NCI-H187 treated with DMSO at 0.1 percent for 48 hours (cell line): ENCODE measurements at places on chromosomes 16 and 17.

- DNase-seq: no peak
Measured at GRCh38 chr16:30875871-30876801, 17.7 kb downstream of the BCL7C start.

DNA sequence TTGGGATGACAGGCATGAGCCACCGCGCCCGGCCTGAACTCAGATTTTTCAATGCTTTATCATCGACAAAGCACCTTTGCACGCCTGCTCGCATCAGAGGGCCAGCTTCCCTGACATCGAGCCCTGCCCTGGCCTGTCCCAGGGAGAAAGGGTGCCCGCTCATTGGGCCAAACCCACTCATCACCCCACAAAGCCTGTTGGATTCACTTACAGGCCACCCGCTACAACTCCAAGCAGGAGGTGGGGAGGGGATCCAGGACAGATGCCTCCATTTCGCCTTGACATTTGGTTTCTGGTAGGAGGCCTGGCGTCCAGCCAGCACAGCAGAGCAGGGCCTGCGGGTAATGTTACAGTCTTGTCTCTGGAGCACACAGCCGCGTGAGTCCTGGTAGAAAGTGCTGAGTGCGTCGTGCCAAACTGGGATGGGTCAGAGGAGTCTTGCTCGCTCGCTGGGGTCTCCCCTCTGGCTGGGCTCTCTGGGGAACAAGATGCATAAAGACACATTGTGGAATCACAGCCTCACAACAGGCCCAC is 19.8 kb downstream of the SMTNL2 start:
- DNase-seq: no peak

DNA sequence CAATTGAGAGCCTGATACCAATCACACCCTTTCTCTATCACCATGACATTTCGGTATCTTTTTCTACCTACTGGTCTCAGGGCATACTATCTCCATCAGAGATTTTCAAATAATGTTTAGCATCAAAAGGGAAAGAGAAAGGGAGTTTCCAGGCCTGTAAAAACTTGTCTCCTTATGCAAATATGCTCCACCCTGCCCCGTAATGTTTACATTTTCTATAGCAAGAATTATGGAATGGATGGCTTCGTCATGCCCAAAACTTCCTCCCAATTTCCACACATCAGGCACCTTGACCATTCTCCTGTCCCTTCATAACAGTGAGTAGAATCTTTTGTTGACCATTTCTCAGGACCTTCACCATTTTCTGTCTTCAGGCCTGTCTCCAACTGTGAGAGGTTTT is 30.9 kb upstream of the HLF start:
- DNase-seq: no peak

DNA sequence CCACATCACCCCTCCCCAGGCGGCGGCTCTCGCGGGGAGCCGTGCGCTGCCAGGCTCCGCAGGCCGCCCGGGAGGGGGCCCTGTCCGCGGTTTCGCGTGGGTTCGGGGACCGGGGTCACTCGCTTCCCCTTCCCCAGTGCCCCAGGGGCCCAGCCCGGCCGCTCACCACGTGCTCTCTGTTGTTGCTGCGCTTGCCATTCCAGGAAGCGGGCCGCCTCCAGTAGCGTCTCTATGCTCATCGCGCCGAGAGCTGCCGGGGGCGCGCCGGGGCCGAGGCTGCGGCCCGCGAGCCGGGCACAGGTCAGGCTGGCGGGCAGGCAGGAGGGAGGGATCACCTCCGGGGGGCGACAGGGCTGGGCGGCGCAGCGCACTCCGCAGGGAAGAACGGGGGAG is 390 bp downstream of the MNT start:
- no peak for DNase-seq

GRCh38 chr16:19114359-19115147 is 789 bp downstream of the ITPRIPL2 start:
- DNase-seq: no peak

DNA sequence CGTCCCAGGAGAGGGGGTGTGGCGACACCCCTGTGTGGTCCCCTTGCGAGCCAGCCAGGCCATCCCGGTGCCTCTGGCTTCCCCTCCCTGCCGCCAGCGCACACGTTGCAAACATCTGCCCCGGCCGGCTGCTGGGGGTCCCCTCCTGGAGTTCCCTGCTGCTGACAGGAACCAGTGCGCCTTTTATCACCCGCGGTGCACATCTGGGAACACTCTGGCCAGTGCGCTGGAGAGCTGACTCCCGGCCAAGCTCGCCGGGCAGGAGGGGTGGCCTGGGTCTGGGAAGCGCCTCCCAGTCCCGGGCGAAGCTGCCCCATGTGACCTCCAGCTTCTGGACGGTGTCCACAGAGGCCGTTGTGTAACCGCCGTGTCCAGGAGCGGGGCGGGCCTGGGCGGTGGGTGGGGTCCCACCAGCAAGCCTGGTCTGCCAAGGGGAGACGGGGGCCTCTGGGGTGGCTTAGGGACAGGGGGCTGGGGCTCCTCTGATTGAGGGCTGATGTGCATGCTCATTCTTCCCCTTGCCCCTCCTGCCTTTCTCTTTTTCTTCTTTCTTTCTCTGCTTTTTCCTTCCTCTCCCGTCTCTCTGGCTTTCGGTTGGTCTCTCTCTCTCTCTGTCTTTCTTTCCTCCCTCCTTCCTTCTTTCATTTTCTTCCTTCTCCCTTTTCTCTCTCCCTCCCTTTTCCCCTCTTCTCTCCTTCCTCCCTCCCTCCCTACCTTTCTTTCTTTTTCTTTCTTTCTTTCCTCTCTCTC is 25.2 kb upstream of the CIBAR2 start:
- no peak for DNase-seq

DNA sequence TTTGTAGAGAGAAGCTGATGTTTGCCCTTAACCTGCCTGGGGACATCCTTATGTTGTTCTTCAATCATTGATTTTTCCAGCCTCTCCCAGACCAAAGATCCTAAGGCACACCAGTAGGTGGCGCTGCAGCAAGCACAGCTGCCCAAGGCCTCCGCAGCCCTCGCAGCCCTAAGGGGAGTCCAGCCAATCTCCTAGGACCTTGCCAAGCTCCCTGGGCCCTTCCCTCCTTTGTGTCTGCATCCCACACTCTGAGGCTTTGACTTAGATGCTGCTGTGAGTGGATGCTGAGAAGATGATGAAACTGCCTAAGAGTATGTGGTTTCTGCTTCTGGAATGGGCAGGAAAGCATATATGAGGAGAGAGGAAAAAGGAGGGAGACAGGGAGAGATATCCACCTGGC is 47.1 kb downstream of the SPACA3 start:
- DNase-seq: no peak

DNA sequence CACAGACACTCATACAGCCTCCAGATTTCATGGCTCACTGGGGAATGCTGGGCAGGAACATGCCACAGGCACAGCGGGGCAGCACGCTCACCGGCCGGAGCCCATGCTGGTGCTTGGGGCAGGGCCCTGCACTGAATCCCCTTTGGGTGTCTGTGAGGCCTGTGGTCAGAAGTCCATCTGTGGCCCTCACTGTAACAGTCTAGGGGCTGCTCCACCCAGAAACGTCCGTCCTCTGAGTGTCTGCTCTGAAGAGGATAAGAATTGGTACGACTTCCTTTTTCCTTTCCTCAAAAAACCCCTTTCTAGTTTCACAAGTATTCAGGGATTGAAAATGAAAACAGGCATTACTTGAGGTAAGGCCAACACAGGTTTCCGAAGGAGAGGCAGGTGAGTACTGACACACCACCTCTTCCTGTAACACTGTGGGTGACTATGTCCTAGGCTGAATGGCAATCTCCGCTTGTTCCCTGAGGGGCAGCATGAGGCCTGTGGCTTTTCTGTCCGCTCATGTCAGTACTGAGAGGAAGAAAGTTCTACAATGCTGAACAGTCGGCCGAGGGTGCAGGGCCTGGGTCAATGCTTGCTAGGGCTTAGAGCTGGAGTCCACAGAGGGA is 42.5 kb downstream of the TMEM11 start:
- no peak for DNase-seq

GRCh38 chr16:54342966-54343365 is 56.4 kb upstream of the IRX3 start:
- no peak for DNase-seq

GRCh38 chr16:80463326-80463725 is 77.5 kb upstream of the DYNLRB2 start:
- no peak for DNase-seq

DNA sequence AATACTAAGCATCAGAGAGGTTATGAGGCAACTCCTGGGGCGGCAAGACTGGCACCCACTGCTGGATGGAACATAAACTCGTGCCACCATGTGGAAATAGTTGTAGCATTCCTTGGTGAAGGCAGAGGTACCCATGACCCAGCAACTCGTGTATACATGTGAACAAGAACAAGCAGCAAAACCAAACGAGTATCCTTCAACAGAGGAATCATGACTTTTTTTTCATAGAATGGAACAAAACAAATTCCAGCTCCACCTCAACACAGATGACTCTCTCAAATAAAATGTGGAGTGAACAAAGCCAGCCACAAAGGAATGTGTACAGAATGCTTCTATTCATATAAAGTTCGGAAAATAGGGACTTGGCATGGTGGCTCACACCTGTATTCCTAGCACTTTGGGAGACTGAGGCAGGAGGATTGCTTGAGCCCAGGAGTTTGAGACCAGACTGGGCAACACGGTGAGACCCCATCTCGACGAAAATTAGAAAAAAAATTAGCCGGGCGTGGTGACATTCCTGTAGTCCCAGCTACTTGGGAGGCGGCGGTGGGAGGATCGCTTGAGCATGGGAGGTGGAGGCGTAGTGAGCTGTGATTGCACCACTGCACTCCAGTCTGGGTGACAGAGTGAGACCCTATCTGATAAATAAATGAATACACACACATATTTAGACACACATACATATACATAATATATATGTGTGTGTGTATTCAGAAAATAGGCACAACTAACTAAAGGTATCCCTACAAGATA is 35.3 kb downstream of the B9D1 start:
- no peak for DNase-seq

DNA sequence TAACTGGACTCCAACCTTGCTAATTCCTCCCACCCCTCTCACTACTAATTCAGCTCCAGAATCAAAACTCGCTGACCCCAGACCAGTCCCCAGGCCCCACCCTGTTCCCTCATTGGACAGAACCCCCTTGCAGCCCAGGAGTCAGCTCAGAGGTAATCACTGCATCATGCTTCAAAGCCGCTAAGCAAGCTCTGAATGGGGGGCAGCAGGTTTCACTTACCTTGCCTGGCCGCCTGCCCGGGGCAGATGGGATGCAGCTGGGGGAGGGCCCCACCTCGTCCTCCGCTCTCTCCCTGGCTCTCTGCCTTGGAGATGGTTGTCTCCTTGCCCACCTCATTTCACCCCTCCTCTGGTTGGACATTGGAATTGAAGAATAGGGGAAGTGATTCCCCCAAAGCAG is 4.8 kb upstream of the NGFR start:
- no peak for DNase-seq

DNA sequence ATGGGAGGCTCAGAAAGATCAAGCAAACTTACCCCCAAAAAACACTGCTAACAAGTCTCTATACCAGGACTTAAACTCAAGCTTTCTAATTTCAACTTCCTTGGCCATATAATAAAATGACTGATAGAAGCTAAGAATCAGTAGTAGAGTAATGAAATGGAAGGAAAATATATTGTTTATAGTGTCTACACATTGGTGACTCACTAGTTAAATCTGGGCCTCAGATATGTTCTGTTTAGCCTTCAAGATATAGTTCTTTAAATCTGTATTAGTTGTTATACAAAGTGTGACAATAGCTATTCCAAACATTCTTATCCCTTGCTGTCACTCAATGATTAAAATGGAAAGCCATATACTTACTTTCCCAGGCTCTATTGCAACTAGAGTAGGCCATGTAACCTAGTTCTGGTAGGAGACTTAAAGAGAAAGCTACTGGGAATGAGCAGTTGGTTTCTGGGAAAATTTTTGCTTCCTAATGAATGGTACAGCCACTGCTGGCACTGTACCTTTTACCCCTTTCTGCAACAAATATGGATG is 18.3 kb downstream of the SSH2 start:
- no peak for DNase-seq

DNA sequence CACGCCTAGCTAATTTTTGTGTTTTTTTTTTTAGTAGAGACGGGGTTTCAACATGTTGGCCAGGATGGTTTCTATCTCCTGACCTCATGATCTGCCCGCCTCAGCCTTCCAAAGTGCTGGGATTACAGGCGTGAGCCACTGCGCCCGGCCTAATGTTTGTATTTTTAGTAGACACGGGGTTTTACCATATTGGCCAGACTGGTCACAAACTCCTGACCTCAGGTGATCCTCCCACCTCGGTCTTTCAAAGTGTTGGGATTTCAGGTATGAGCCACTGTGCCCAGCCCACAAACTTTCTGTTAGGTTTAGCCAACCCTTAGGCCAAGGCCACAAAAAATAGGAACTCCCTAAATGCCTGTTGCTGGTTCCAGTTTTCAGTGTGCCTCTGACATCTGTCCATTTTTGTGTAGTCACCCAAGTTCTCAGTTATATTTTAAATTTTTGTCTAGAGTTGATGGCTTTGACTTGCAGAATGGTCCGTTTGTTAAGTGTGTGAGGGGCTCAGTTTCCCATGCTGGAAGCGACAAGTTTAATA is 12.7 kb downstream of the CCL16 start:
- no peak for DNase-seq

- peak; percentile 68 for DNase-seq
Measured at GRCh38 chr17:33125552-33125950, 133.9 kb downstream of the SPACA3 start.

GRCh38 chr17:1933875-1934715 is 91.0 kb downstream of the RTN4RL1 start:
- no peak for DNase-seq

DNA sequence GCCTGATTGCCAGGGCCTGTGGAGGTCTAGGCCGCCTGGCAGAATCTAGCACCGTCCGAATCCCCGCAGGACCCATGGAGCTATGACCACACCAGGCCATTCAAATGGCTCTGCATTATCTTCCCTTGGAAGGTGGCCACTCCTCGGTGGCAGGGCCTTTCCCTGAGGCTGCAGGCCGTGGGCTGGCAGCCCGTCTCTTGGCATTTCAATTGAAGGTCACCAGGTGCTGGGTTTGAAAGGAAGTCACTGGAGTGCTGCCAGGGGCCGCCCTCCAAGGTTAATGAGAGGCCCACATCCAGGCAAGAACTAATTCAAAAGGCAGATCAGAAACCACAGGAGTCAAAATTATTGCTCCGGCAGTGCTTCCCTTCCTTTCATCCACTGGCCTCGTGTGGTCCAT is 27.7 kb upstream of the CACNG5 start:
- no peak for DNase-seq

- no peak for DNase-seq
Measured at GRCh38 chr17:79065105-79065670, 9.4 kb upstream of the ENGASE start.
